ENCODE measurements at places on chromosomes 1 and 21. TPM values are rescaled to one million over a fixed set of nuclear protein-coding genes. Genes with fewer than 3 reads are reported as not detected.

Gene COL24A1
- 2.0 TPM for total RNA-seq

Gene SLC5A9
- total RNA-seq: not detected

Gene FAM78B
- total RNA-seq: 0.93 TPM

Gene RSPO1
- not detected for total RNA-seq

Gene CRNN
- total RNA-seq: not detected

Gene SPATA46
- not detected for total RNA-seq

Gene HTR6
- not detected for total RNA-seq

Gene DENND2C
- 2.8 TPM for total RNA-seq

Gene ZNF648
- total RNA-seq: 0.34 TPM

Gene CD1C
- not detected for total RNA-seq

Gene GUCA2B
- total RNA-seq: not detected

Gene RLF
- total RNA-seq: 20.0 TPM

Gene SLC6A17
- total RNA-seq: 0.69 TPM

Gene IL12RB2
- total RNA-seq: 16.4 TPM

Gene ANXA9
- total RNA-seq: not detected

Gene OR14K1
- total RNA-seq: not detected

Gene TMPRSS15
- under 0.01 TPM for total RNA-seq

Gene FMO2
- not detected for total RNA-seq

Gene MTARC1
- total RNA-seq: 4.8 TPM

Gene S100A14
- not detected for total RNA-seq

Gene BSND
- total RNA-seq: not detected

Gene AGO4
- total RNA-seq: 11.1 TPM

Gene SLC45A1
- total RNA-seq: not detected
